Midbrain (tissue), 1 donor: ENCODE measurements at places on chromosomes 16 and 17.
A peak's percentile ranks its signal among the peaks of the same experiment; 100 is the strongest.

DNA sequence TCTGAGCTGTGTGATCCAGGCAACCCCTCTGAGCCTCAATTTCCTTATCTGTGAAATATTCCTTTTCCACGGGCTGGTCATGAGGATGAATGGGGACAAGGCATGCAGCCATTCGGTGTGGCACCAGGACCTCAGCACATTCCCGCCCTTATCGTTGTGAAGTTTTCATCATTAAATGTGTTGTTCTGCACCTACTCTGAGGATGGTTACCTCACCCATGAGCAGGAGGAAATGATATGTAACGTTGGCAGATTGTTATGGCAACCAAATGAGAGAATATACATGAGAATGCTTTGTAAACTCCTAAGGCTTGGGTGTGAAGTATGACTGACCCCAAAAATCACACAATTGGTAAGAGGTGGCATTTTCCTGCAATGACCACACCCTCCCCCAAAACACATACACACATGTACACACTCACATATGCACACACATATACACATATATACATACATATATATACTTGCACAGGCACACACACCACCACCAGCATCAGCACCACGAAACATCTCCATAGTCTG is 39.5 kb downstream of the SMARCE1 start:
- no peak for DNase-seq

DNA sequence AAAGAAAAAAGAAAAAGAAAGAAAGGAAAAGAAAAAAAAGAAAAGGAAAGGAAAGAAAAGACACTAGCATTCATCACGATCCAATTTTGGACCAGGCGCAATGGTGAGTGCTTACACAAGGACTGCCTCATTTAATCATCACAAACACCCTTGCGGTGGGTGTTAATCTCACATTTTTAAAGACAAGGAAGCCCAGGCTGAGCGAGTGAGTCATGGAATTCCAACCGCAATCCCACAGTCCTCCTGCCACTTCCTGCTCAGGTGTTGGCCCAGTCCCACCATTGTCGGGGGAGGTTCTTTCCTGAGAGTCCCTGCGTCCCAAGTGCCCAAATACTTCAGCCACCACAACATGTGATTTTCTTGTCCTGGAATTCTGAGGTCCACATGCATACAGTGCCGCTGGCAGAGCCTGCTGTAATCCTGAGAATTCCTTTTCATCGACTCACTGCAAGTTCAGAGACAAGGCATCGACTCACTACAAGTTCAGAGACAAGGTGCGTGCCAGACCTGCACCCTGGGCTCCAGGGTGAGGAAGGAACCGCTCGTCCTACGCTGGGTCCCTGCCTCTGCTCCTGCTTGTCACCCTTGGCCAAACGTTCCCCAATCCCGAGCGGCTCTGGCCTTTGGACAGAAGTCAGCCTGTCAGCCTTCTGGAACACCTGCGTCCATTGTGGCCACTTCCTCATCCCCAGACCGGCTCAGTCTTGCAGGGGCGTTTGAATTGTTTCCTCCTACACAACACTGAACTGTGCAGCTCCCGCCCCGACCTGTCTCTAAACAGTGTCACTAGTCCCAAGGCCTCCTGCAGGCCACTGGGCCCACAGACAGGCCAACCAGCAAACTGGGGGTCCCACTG is 5.8 kb downstream of the ZG16B start:
- no peak for DNase-seq

GRCh38 chr16:28294201-28294600 is 1.9 kb downstream of the SBK1 start:
- no peak for DNase-seq

- DNase-seq: no peak
These were observed 13.5 kb upstream of the EFCAB13 start for GRCh38 chr17:47310186-47310733.

DNA sequence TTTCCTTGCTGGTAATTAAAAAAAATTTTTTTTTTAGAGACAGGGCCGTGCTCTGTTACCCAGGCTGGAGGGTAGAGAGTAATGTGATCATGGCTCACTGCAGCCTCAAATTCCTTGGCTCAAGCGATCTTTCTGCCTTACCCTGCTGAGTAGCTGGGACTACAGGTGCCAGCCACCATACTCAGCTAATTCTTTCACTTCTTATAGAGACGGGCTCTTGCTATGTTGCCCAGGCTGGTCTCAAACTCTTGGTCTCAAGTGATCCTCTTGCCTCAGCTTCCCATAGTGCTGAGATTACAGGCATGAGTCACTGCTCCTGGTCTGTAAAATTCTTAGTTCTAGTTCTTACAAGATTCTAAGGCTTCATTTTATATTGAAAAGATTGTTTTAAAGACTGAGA is 11.1 kb downstream of the SMIM36 start:
- no peak for DNase-seq

DNA sequence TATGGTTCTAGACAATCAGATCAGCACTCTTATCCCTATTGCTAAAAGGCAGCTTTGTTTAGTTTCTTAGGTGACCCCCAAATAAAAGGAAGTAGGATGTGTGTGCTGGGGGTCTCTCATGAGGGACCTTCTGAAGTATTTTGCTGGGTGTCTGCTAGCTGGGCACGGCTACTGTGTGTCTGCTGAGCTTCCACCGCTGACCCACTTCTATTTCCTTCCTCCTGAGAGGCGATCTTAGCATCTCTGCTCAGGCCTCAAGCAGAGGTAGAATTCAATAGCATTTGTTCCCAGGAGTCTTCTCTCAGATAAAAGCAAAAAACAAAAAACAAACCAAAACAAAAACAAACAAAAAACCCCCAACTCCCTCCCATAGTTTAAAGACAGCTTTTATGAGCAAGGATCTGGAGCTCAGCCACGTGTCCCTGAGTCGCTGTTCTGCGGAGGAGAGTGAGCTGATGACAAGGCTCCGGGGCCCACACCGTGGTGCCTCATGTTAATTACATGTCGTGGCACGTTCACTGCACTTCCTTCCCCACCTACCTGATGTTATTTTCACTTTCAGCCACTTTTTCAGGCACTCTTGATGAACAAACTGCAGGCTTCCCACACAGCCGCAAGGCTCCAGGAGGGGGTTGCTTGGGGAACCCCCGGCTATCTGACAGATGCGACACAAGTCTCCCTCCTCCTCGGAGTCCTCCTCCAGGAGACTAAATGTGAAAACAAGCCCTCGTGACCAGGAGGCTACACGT is 83.5 kb downstream of the MARCHF10 start:
- DNase-seq: no peak

- no peak for DNase-seq
These were observed 12.1 kb upstream of the USP10 start for GRCh38 chr16:84687715-84688114.

GRCh38 chr16:73599351-73599750 is 551.4 kb upstream of the ZFHX3 start:
- no peak for DNase-seq

GRCh38 chr17:73958453-73958852 is 245.0 kb upstream of the RPL38 start:
- DNase-seq: no peak

DNA sequence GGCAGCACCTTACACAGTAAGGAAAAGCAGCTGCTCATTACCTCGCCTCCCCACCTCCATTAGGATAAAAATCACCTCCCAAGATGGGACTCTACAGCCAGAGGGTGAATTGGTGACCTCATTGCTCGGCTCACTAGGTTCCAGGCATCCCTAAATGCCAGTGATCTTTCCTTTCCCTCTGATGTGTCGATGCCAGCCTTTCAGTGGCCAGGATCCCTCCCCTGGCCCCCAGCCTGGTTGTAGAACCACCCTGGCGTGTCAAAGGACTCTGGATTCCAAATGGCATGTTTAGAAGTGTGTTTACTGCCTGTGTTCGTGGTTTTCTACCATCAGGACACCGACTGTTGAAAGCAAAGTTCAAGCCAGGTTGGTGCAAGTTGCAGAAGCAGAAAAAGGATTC is 72.1 kb upstream of the LYRM9 start:
- no peak for DNase-seq

- no peak for DNase-seq
These were observed 5.2 kb upstream of the KCNH6 start for GRCh38 chr17:63517825-63518534.

DNA sequence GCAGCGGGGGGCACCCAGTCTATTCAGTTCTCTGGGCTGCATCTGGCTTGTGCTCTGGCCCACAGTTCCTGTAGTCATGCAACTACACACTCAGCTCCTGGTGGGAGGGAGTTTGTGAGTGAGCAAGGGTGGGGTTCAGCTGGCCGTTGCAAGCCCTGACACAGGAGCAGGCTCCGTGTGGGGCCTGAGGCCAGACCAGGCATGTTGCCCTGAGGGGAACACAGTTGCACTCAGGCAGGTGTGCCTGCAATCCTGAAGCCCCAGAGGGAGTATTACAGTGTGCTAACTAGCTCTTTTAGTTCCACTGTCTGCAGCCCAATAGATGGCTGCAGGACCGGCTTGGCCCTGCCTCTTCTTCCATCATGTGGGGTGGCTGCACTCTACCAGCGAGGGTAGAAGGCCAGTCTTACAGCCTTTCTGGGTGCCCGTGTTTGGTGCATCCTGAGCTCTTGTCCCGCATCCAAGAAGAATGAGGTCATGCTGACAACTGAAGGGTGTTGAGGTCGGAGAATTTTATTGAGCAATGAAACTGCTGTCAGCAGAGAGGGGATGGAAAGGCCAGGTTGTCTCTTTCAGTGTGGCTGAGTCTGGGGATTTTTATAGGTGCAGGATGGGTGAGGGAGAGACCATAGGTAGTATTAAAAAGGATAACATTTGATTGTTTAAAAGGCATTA is 49.9 kb upstream of the ELAC2 start:
- no peak for DNase-seq

DNA sequence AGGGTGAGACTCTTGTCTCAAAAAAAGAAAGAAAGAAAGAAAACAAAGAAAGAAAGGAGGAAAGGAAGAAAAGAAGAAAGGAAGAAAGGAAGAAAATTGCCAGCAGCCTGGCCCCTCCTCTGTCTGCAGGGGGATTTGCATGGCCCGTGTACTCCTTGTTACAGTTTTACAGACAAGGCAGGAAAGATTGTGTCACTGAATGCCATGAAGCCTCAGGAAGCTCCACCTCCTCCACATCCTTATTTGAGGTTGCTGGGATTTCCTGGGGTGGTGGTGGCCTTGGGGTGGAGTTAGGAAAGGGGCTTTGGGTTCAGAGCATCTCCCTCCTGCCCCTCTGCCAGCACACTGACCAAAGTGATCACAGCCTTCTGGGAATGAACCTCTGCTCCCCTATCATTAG is 23.6 kb downstream of the CFAP20 start:
- no peak for DNase-seq

GRCh38 chr17:12765548-12765947 is 23.8 kb upstream of the ARHGAP44 start:
- no peak for DNase-seq

DNA sequence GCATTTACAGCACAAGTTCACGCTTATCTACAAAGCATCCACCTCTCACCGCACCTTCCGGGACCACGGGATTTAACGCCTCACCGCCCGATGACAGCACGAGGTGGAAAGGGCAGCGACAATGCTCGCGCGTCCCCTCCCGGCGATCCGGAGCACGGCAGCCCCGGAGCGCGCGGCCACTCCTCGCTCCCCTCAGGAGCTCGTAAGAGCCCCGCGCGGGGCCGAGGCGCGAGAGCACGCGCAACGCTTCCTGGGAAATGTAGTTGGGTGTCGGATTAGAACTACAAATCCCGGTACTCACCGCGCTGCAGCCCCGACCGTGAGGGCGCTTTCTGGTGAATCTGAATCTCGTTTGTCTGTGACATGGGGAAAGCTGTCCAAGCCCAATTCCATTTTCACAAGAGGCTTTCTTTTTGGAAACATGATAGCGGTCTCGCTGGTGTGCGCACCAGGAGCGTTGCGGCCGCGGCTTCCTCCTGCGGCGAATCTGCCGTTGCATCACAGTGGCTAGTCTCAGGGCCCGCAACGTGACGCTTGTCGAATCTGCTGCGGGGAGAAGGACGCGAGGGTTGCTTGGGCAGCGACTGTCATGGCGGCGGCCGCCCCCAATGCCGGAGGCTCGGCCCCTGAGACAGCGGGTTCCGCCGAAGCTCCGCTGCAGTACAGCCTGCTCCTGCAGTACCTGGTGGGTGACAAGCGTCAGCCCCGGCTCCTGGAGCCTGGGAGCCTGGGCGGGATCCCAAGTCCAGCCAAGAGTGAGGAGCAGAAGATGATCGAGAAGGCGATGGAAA is at the start of gene TIMM22:
Gene TIMM22 (plus strand): TSS at position 576 of the 791 bp plus-strand sequence. CDS start 14 bp downstream, at position 590.
- DNase-seq: peak; percentile 98

DNA sequence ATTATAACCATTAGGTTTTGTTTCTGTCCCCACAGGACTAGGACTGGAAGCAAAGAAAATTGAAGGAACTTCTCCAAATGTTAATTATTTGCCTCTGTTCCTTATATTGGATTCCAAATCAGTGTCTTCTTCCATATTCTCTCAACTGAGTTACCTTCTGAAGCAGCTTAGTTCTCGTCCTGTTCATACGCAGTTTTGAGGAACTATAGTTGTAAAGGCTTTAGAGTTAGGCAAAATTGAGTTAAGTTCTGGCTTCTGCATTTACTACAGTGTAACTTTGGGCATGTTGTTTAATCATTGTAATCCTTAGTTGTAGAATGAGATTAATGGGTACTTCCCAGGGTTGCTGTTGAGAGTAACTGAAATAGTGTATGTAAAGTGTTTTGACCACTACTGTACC is 11.2 kb downstream of the CBFB start:
- DNase-seq: no peak

DNA sequence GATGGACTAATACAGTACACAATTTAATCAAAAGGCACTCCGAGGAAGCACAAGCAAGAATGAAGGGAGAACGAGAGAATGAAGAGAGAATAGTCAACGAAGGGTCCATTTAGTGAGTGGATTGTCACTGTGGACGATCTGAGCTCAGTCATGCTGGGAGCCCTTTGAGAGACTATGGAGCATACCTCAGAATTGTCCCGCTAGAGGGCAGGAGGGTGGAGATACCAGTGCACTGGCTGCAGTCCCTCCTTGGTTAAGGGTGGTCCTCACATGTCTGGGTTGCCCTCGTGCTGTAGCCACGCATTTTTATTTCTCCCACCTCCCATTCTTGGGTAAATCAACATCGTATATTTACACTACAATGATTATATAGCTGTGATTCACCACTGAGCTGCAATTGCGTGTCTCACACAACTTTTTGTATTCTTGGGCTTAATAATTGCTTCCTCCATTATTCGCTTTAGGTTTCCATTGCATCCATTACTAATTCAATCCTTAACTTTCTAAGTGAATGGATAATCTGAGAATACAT is 33.2 kb upstream of the FAM20A start:
- DNase-seq: no peak

DNA sequence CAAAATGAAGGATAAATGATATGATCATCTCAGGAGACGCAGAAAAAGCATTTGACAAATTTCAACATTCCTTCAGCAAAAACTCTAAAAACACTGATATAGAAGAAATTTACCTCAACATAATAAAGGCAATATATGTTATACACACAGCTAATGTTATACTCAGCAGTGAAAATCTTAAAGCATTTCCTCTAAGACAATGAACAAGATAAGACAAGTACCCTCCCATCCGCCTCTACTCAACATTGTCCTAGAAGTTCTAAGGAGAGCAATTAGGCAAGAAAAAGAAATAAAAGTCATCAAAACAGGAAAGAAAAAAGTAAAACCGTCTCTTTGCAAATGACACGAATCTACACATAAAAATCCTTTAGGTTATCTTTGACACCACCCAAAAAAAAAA is 1432.8 kb downstream of the CDH11 start:
- DNase-seq: no peak

- no peak for DNase-seq
These were observed 5.4 kb downstream of the MYO1C start for GRCh38 chr17:1486802-1487695.

GRCh38 chr17:28623696-28624095 is 9.7 kb upstream of the RSKR start:
- DNase-seq: no peak

GRCh38 chr17:42953669-42954068 is 10.6 kb downstream of the AARSD1 start:
- no peak for DNase-seq
